ENCODE measurements at places on chromosomes 1 and 21.

DNA sequence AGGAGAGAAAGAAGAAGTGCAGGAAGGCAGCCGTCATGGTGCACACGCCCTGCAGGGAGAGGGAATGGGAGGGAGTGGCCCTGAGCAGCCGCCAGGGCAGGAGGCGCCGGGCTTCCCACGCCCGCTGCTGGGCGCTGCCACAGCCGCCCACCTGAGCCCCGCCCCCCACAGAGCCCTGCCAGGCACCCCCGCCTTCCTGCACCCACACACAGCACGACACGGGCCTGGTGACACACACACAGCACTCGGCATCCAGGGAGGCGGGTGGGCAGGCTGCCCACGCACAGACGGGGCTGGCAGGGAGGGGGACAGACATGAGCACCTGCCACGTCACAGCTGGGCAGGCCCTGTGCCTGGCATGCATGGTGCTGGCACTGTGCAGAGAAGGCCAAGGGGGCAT, 27.5 kb downstream of the ADGRB2 start:
- DNase-seq: peak; percentile 70

GRCh38 chr1:206657751-206658150, 22.4 kb downstream of the DYRK3 start:
- DNase-seq: no peak

- no peak for DNase-seq
Observed at GRCh38 chr21:40345711-40346321, 478.6 kb downstream of the PCP4 start.

DNA sequence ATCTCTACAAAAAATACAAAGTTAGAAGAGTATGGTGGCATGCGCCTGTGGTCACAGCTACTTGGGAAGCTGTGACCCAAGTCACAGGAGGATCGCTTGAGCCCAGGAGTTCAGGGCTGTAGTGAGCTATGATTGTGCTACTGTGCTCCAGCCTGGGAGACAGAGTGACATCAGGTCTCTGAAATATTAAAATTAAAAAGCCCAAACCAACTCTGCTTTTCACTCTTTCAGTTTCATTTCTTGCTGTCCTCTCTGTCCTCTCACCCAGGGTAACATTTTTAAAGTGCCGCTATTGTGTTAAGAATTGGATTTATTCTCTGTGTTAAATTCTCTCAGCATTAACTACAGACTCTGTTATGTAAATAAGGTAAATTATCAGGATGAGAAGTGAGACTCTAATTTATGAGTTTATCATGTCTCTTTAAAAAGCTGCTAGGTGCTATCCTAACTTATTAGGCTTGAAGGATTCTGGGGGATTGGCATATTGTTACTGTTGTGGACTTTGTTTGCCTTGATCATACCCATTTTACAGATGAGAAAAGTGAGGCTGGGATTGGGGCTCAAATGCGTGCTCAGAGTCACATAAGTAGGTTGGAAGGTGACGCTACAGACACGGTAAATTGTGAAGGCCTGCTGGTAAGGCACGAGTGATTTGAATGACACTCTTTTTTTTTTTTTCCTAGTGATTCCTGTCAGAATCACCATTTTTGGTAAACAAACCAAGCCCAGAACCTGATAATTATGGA, 46.5 kb downstream of the B3GALT5 start:
- no peak for DNase-seq

- no peak for DNase-seq
Observed at GRCh38 chr1:164567774-164568173, 8.8 kb downstream of the PBX1 start.

- no peak for DNase-seq
Observed at GRCh38 chr1:117336088-117336817, 31.0 kb upstream of the MAN1A2 start.

DNA sequence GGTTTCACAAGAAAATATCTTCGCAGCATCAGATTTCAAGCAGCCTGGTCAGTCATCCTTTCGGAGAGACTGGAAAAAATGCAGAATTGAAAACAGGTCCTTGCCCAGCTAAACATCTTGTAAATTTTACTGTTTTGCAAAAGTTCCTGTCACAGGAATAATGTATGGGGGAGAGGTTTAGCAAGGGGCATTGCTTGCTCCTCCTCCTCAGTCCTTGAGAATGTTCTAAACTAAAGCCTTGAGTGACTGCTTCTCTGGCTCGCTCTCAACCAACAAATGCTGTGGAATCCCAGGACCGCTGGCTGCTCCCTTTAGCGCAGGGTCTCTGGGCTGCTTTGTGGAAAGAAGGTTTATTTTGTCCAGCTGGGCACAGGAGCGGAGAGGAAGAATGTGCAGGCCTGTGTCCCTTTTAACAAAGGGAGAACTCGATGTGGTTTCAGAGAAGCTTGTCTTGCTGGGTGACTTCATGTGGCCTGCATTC, 33.6 kb upstream of the FHAD1 start:
- no peak for DNase-seq

GRCh38 chr1:202162047-202162417, 1.6 kb upstream of the PTPN7 start:
- DNase-seq: no peak

GRCh38 chr21:21731626-21732025, 733.4 kb downstream of the NCAM2 start:
- DNase-seq: no peak

- DNase-seq: peak; percentile 94
Observed at GRCh38 chr1:8525558-8526275, 207.8 kb downstream of the SLC45A1 start.

- DNase-seq: no peak
Observed at GRCh38 chr1:159204161-159205141, at the start of gene ACKR1. Gene ACKR1, plus strand, starts transcription at chr1:159204875. Its CDS starts 85 bp downstream, at chr1:159204960.

- DNase-seq: no peak
Observed at GRCh38 chr1:15370268-15370667, 39.4 kb upstream of the EFHD2 start.

DNA sequence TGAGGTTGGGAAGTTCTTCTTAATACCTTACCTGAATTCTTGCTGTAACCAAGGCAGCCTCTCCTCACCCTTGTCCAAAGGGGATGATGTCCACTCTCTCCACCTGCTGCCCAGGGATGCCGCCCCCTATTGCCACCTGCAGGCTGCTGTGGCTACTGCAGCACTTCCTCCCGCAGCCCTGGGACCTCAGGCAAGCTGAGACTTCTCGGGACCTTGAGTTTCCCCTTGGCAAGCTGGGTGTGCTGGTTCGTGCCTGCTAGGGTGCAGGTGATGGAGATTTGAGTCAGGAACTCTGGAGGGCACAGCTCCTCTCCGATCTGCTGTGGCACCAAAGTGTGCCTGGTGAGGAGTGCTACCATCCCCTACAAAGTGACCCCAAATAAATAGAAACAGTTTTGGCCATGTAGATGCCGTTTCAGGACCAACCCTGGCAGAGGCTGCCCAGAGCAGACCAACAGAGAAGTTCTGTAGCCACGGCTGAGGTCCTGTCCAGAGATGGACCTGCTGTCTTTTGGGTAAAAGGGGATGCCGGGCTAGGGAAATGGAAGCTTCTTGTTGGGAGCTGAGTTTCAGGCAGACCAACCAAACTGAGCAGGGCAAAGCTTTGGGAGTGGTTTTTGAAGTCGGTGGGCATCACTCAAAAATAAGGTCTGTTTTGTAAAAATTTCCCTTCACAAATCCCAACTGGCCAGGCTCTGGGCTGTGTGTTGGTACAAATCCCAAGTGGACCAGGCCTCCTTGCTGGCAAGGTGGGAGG, 31.7 kb downstream of the RUNX3 start:
- no peak for DNase-seq

DNA sequence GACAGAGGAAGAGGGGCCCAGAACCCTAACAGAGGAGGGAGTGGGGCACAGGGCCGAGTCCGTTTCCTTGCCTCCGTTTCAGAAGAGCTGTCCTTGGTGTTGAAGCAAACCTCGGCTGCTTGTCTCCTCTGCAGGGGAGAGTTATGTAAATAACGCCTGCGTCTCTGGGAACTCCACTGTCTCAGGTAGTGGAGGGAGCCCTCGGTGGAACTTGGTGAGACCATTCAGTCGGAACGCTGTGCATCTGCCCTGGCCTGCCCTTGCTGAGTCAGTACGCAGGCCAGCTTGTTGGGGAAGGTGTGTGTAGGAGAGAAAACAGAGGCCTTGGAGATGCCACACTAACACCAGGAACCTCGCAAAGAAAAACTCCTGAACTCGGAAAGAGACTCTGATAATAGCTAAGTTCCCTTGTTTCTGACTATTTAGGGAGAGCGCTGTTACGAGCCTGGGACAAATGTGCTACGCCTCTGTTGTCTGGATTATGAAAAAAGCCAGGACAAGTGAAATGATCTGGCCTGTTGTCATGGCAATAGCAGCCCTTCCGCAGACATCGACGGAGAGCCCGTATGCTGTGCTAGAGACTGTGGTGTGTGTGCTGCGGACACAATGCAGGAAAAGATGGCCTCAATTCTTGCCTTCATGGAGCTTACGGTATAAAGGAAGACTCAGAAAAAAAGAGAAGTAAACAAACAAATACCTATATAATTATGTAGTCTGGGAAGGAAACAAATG, 94.6 kb upstream of the AKT3 start:
- no peak for DNase-seq

- no peak for DNase-seq
Observed at GRCh38 chr21:44765231-44766013, 36.2 kb downstream of the UBE2G2 start.

DNA sequence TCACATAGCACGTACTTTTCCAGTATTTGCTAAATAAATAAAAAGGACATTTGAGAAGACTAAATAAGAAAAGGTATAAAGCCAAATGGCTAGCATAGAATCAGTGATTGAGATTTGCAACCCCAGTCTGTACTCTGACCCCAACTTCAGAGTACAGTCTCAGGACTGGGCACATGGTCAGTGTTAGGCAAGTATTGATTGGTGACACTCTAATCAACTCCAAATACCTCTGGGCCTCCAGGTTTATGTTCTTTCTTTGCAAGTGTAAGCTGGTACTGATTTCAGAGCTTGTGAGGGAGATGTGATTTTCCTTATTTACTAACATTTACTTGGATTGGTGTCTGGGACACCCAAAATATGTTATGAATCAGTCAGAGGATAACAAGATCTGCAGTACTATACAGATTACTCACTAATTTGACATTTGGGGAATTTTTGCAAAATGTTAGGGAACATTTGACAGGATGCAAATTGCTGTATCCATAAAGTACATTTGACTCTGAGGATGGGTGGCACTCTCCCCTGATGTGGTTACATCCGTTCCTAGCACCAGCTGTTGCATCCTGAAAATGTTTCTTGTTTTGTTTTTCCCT, 34.2 kb downstream of the LMO4 start:
- no peak for DNase-seq

GRCh38 chr1:217620814-217621213, 10.1 kb downstream of the GPATCH2 start:
- no peak for DNase-seq

DNA sequence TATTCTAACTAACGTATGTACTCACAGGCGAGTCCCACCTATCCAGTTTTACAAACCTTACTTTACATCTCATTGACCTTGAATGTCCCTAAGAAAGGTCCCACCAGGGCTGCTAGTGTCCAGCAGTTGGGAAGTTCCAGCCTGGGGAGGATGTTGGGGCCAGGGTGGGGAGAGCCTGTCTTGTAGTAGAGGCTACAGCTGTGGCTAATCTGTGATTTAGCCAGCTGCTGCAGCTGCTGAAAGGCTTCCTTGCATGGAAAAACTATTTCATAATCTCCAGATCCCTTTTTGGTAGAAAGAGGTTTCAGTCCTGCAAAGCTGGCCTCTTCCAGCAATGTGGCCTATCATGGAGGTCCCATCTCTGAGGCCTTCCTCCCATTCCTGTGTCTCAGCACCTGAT, 23.1 kb downstream of the TNN start:
- no peak for DNase-seq

- DNase-seq: no peak
Observed at GRCh38 chr1:103180660-103181059, 72.3 kb upstream of the COL11A1 start.
